ENCODE measurements at places on chromosomes 4 and X.
A peak's percentile ranks its signal among the peaks of the same experiment; 100 is the strongest.

- no peak for DNase-seq
Observed at GRCh38 chr4:187021436-187022205, 298.0 kb upstream of the FAT1 start.

GRCh38 chr4:65510976-65511375, 159.3 kb downstream of the EPHA5 start:
- DNase-seq: no peak

- DNase-seq: peak; percentile 53
Observed at GRCh38 chrX:44344194-44344593, 722 bp upstream of the EFHC2 start.

DNA sequence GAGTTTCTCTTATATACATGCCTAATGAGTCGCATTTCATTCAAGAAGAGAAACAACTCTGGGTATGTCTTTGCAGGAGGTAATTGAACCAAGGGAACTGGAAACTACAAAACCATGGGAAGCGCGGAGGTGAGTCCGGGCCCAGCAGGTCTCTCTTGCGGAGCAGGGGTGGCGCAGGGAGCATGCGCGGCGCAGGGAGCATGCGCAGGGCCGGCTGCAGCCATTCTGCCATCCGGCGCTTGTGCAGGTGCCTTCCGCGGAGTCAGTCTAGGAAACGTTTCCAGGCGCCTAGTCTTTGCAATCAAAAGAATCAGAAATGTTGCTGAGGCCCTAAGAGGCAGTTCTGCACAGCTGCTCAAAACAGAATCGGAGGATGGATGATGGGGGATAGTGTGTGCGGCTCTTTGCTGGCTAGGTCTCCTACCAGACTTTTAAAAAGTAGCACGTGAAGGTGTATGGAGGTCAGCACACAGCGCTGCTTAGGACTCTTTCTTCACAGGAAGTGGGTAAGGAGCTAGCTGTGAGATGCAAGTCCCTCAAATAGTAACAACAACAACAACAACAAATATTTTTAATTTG, 433.8 kb upstream of the FAT1 start:
- DNase-seq: no peak

GRCh38 chr4:85842540-85842939, 367.6 kb downstream of the ARHGAP24 start:
- no peak for DNase-seq

DNA sequence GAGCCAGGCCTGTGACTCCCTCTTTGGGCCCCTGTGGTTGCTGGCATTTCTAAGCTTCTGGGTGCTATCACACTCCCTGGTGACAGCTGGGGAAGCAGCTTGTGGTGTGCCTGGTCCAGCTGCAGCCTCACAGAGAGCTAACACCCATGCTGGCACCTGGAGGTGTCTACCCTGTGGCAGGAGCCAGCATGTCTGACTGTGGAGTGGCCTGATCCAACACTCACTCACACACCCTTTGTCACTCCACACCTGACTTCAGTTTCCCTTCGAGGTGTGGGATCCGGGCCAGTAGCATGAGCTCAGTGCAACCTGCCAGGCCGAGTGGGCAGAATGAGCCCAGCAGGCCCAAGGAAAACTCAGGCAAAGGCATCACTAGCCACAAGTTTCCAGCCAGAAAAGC, 67.5 kb downstream of the TECRL start:
- DNase-seq: no peak

- no peak for DNase-seq
Observed at GRCh38 chr4:53346920-53347852, 18.7 kb downstream of the SCFD2 start.
